ENCODE measurements at places on chromosomes 11 and 22.

GRCh38 chr22:18070041-18070440, 7.7 kb upstream of the PEX26 start:
- DNase-seq = no peak

- no peak for DNase-seq
Measured at GRCh38 chr22:39490966-39491680, 11.0 kb upstream of the MIEF1 start.

DNA sequence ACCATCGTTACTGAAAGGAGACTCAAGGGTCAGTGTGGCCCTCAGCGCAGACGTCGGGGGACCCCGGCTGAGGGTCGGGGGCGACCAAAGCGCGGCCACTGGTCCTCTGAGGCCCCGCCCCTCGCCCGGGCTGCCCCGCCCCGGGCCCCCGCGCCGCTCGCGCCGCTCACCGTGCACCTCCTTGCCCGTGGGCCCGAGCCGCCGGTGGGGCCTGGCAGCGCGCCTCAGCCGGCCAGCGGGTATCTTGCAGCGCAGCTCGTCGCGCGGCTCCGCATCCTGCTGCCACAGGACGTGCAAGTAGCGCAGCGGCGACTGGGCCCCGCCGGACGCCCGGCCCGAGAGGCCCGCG, 419 bp downstream of the ANKRD54 start:
- DNase-seq = no peak

GRCh38 chr11:42576318-42576717, 735.5 kb upstream of the API5 start:
- no peak for DNase-seq

GRCh38 chr11:102708654-102709053, 3.1 kb upstream of the MMP27 start:
- no peak for DNase-seq

DNA sequence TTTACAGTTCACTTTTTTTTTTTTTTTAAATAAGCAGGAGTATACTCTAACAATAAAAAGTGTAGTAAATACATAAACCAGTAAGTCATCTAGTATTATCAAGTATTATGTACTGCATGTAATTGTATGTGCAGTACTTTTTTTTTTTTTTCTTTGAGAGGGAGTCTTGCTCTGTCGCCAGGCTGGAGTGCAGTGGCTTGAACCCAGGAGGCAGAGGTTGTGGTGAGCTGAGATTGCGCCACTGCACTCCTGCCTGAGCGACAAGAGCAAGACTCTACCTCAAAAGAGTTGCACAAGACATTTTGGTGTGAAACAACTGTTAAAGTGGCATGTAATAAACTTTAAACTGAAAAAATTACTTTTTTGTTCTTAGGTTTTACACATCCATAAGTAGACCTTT, 16.7 kb downstream of the BCL2L13 start:
- DNase-seq = no peak

DNA sequence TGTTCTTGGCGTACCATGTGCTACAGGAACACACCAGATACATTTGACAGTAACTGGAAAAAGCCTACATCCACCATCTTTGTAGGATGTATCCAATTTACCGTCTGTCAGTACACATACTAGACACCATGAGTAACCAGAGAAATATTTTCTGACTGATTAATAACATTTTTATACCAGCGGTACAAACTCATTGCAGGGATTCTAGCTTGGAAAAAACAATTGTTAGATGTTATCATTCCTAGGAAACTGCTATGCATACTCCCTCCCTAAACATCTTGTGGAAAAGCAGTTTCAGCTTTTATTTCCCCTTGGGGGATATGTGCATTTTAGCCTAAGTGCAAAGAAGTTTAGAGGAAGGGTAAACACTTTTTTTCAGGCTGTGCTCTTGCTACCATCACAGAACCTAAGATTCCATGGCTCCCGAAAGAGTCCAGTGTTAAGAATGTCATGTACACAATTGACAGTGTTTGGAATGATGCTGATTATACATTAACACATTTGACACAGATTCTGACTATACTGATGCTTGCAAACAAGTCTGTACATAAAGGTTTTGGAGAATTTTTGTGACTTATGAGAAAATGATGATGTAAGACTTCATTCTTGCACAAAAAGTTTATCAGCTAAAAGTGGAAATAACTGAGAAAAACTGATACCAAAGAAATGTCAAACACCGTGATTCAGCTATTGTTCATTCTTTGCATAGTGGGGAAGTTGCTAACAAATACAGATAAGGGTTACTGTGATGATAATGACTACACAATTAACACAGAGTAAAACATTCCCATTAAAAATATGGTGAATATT, 23.7 kb downstream of the NCF4 start:
- no peak for DNase-seq

DNA sequence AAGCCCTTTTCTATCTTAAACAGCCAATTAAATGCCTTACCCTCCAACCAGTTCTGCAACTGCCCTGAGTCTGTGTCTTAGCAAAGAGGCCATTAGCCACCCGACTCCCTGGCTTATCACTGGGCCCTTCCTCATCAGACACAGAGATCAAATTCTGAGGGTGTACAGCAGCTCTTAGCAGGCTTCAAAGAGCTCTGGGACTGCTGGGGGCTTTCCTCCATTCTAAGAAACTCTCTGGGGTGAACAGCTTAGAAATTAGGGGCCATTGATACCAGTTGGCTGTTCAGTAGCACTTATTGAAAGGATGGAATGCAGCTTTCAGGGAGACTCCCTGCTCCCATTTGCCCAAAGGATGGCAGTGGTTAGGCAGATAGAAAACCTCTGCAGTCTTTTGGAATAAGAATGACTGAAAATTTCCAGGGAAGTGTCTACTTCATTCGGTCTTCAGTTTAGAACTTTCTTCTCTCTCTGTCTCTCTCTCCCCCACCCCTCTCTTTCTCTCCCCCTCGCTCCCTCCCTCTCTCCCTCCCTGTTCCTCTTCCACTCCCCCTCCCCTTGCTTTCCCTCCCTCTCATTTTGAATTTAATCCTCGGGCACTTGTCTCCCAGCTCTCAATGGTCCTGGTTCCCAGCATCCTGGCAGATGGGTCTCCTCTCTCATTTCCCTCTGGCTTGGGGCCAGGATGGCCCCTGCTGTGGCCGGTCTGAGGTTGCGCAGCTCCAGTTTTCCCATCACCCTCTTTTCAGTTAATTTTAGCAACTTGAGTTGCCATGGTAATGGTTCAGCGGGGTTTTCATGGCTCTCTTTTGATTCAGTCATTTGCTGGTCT, 76.4 kb downstream of the COMMD9 start:
- DNase-seq = no peak

GRCh38 chr11:27201454-27202302, 161.1 kb downstream of the BBOX1 start:
- peak; percentile 75 for DNase-seq

DNA sequence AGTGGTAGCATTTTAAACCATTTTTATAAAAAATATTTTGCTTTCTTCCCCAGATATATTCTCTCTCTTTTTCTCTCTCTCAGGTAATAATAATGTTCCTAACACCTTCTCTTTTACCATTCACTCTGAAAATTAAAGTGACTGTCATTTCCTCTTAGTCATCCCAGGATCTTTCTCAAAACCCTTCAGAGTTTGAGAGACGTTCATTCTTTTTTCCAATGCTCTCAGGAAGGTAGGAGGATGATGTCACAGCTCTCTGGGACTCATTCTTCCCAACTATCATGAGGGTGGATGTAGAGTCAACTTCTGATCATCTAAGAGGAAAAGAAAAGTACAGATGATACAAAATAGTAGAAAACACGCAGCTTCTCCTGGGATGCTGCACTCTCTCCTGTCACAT, 60.2 kb upstream of the CRTAM start:
- DNase-seq = no peak

DNA sequence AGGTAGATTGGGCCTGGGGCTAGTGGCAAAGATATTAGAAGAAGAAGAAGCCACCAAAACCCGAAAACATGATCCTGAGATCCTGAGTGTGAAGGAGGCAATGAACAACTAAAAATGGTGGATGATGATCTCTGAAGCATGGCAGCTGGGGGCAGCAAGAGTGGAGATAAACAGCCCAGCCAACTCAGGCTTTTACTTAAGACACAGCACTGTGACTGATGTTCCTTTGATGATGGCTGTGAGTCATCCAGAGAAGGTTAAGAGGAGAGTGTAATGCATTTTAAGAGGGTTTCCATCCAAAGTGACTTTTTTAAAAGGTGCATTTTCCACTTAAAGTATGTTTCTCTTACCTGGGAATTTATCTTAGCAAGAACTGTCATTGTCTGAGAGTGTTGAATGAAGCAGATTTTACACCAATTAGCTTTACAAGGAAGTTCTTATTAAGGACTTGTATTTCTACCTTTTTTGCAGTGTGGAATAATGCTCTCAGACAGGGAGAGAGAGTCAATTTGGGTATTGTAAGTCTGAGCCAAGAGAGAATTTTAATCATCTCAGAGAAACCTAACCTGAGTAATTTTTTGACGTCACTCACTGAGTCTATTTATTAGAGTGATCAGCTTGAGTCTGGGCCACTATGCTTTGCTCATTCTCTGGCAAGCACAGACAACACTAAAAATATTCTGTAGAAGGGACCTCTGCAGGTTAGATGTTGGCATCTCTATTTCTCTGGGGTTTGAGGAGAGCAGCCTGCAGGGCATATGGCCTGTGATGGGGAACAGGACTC, 14.1 kb upstream of the CALCB start:
- DNase-seq = no peak

DNA sequence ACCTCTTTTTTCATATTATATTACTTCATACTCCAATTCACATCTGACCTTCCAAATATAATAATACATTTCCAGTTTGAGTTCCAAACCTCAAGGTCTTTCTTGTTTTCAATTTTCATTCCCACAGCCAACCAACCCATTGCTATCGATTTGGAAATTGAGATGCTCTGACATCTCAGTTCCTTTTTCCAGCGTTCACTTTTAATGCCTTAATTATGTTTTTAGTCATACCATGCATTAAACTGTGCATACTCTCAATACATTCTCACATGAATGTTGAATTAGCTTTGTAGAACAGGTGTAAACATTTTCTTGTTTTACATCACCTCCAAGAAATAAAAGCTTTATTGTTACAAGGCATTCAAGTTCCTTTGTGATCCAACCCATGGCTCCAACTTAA, 294.2 kb upstream of the ANO3 start:
- DNase-seq = no peak

DNA sequence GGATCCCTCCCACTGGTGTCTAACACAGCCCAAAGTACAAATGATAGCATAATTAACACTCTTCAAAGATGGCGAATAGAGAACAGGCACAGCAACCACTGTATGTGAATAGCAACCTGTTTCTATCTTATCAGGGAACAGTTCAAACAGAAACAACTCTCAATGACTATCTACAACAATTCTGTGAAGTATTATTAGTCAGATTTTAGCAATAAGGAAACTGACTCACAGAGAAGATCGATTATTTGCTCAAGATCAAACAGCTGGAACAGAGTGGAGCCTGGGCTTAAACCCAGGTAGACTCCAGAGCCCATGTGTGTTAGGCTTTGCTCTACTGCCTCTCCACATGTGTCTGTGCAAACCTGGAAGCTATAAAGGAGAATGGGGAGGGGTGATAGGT, 88.7 kb downstream of the C11orf58 start:
- DNase-seq = no peak

DNA sequence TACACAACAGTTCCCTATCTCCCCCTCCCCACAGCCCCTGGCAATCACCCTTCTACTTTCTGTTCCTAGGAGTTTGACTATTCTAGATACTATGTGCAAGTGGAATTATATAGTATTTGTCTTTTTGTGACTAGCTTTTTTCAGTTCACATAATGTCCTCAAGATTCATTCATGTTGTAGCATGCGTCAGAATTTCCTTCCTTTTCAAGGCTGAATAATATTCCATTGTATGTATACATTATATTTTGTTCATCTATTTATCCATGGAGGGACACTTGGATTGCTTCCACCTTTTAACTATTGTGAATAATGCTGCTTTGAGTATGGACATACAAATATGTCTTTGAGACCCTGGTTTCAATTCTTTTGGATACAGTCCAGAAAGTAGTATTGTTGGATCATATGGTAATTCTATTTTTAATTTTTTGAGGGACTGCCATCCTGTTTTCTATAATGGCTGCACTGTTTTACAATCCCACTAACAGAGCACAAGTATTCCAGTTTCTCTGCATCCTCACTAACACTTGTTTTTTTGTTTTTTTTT, 128.8 kb downstream of the ARHGAP42 start:
- no peak for DNase-seq

DNA sequence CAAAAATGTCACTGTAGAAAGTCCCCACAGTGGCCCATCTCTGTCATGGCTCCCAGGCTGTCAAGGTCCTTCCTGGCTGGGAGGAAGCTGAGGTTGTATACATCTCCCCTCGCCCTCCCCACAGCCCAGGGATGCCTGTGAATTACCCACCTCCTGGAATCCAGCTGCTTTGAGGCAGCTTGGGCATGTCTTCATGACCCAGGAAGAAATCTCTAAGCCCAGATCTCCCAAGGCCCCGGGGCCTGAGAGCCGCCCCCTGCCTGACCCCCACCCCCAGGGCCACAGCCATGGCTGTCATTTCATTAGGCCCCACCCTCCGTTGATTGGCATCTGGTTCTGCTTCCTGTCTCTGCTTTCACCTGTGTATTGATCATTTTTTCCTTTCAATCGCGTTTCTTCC, 207.5 kb downstream of the TBC1D22A start:
- DNase-seq = no peak

DNA sequence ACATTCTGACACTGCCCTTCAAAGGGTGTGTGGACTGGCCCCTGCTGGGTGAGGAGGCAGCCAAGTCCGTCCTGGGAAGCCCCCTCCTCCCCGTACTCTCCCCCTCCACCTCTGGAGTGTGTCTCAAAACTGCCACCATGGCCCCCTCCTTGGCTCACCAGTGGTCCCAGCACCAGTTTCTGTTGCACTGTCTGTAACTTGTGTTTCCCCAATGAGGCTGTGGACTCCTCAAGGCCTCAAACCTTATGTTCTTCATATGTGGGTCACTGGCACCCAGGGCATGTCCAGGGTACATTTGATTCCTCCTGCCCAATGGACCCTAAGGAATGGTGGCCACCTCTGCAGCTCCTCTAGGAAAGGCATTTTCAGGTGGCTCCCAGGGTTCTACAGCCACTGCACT, 6.6 kb upstream of the NPTXR start:
- DNase-seq = no peak

GRCh38 chr11:105923252-105923651, 98.8 kb downstream of the MSANTD4 start:
- DNase-seq = no peak

- DNase-seq = no peak
Measured at GRCh38 chr11:118892964-118893363, 9.3 kb downstream of the CXCR5 start.

DNA sequence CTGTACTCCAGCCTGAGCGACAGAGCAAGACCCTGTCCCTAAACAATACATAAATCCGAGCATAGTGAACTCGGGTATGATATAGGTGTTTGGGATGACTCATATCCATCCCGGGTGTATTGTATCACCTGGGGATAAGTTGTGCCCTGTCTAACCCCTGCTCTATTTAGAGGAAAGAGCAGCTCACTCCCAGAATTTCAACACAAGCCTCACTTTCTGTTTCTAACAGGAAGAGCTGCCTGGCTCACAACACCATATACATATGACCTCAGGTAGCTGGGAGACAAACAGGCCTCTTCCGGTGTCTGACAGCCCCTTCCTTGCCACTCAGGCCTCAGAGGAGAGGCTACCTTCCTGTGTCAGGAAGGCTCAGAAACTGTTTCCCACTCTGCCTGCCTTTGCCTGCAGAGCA, 9.9 kb upstream of the MICALL1 start:
- DNase-seq = no peak

- no peak for DNase-seq
Measured at GRCh38 chr22:39283322-39284141, 35.9 kb downstream of the RPL3 start.
